SW 1271 (cell line): ENCODE measurements at places on chromosomes 13 and 19.

GRCh38 chr13:45623516-45624090 lies 8.1 kb upstream of the ERICH6B start:
- peak; percentile 18 for DNase-seq

DNA sequence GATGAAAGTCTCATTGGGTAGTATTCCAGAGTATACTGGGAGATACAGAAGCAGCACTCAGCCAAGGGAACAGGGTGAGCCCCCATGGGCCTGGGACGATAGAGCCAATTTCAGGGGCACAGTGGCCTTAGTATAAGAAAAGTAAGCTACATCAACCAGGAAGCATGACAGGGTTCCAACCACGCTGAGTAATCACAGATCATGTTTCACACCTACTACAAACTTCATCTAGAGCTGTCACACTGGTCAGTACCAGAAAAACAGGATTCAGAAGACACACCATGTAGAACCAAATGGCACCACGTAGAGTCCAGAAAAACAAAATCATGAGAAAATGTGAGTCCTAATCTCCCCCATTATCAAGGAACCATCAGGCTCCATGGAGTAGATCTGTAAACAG lies 1292.4 kb upstream of the MIR17HG start:
- no peak for DNase-seq

GRCh38 chr19:22503524-22503923 lies 81.4 kb upstream of the ZNF98 start:
- DNase-seq: no peak

DNA sequence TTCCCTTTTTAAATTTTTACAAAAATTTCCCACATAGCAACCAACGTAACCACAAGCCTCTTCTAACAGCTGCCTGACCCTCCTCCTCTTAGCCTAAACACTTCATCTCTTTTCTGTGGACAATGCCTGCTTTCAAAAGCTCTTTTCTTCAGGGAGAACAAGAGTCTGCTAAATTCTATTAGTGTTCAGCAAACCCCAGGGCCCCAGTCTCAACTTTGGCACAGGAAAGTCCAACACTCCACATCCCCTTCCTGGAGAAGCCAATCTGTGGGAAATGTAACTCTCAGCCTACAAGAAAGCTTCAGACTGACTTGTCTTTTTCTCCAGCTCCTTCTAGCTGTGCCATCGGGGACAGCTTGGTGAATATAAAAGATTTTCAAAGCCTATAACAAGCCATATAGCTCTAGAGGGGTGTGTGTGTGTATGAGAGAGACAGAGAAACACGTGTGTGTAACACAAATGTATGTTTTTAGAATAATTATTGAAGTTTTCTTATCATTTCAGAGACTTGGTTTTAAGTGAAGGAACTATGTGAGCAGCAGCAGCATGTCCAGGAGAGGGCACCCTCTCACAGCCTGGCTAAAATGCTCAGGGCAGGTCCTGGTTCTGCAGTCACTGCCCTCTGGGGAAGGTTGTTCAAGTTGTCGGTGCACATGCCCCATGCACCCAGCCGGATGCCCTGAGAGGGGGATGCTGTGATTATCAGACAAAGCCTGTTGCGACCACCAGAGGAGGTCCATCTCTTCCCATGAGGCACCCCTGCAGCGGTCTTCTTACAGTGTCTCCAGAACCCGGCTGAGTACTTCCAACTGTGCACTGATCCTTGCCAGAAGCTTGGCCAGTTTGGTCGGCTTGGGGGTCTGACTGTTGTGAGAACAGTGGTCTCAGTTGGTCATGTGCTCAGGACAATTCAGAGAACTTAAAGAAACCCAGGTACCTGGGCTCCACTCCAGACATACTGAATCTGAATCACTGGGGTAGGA lies 34.4 kb downstream of the CCDC70 start:
- DNase-seq: peak; percentile 20

GRCh38 chr13:80751854-80752253 lies 410.9 kb upstream of the SPRY2 start:
- DNase-seq: no peak

GRCh38 chr13:80753866-80754265 lies 412.9 kb upstream of the SPRY2 start:
- DNase-seq: no peak

GRCh38 chr13:105598529-105598928 lies 936.9 kb downstream of the EFNB2 start:
- no peak for DNase-seq

GRCh38 chr19:32661318-32661717 lies 13.7 kb downstream of the ANKRD27 start:
- no peak for DNase-seq

- no peak for DNase-seq
These were observed 49.3 kb downstream of the UBL3 start for GRCh38 chr13:29801102-29801501.
